Stimulated activated CD8-positive, alpha-beta memory T cell treated with anti-CD3 and anti-CD28 coated beads, Interleukin-2, amount 100 ng/mL, for 1 hour (primary cell): ENCODE measurements at places on chromosomes 7 and 10.

DNA sequence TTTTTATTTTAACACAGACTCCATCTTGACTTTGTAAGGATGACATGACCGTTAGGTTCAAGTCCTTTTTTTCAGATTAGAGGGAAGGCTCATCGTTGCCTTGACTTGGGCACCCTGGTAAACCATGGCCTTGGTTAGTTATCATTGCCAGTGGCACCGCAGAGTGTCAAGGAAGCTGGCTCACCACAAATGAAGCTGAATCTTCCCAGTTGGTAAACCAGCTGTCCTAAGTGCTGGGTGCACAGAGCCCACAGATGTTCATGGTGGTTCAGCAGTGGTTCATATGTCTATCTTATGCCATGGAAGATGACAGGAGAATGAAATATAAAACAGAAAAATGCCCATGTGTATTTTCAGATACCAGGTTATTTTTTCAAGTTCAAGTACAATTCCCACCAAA, 273.6 kb downstream of the PLXDC2 start:
- no peak for DNase-seq

DNA sequence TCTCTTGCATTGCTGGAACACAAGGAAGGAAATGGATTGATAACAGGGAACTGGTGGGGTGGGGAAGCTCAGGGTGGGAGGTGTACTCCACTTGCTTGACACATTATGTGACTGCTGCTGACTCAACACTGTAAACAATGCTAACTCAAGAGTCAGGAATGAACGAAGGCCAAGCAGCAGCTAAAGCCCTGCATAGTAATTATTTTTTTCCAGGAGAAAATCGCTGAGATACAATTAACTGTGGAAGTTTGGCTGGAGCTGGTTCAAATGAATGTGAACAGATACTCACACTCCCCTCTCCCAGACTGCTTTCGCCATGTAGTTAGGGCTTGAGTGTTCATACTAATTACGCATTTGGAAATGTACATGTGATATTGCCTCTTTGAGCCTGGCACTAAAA, 170.9 kb upstream of the AOAH start:
- DNase-seq = no peak

GRCh38 chr7:76333511-76334101, 25.2 kb downstream of the YWHAG start:
- DNase-seq = no peak

DNA sequence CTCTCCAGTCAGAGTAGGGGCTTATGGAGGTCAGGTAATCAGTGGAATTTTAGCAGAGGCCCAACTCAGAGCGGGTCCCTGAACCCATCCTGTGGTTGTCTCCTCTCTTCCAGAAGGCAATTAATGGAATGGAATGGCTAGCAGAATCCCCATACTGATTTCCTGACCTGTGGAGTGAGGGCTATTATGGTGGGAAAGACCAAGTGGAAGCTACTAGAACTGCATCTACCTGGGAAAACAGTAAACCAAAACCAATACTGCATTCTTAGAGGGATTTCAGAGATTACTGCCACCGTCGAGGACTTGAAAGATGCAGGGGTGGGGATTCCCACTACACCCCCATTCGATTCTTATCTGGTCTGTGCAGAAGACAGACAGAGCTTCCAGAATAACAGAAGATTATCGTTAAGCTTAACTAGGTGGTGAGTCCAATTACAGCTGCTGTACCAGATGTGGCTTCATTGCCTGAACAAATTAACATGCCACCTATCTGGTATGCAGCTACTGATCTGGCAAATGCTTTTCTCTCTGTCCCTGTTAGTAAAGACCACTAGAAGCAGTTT, 73.2 kb downstream of the LMBR1 start:
- no peak for DNase-seq

DNA sequence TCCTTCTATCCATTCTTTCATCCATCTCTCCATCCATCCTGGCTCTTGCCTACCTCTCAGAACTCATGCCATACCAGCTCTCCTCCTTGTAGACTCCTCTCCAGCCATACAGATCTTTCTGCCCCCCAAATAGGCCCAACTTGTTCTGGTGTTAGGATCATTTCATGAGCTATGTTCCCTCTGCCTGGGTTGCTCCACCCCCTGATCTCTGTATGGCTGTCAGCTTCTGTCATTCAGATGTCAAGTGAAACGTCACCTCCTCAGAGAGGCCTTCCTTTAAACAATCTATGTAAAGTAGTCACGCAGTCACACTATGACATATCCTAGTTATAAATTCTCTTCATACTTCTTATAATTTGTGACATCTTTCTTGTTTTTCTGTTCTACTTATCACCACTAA, 42.3 kb upstream of the PNLIPRP3 start:
- no peak for DNase-seq

- DNase-seq = no peak
These were observed 204.7 kb upstream of the VSTM2A start for GRCh38 chr7:54337466-54337865.

GRCh38 chr7:143300959-143301935, 13.1 kb downstream of the CASP2 start:
- no peak for DNase-seq

DNA sequence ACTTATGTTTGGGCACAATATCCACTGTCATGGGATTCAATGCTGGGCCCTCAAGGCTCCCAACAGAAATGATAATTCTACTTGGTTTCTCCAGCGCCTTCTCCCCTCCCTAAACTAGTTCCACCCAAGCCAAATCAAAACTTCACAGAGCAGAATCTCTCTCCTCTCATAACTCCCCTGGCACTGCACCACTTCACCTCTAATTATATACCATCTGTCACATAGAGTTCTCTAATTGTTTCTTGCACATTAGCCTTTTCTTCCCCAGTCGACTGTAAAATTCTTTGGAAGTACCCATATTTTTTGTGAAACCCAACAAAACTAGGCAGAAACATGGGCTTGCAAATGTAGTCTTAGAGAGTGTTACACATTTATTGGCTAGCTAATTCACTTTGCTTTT, 8.1 kb downstream of the SGMS1 start:
- DNase-seq = no peak

GRCh38 chr7:92751902-92752901, 84.2 kb downstream of the CDK6 start:
- DNase-seq = no peak

- no peak for DNase-seq
These were observed 16.1 kb upstream of the TSPAN12 start for GRCh38 chr7:120874016-120874415.

DNA sequence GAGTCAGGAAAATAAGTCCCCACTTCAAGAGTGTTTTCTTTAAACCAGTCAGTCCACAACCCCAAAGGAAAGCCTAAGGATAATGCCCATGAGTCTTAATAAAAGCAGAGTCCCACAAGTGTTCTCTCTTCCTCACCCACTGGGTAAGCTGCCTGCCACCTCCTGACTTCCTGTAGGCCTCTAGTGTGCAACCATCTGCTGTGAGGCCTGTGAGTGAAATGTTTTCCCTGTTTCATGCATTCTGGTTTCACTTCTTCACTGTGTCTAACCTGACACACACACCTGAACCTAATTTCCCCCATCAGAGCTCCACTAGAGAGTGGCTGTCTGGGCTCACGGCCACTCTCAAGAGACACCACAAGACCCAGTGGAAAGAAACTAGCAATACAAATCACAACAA, 38.9 kb upstream of the GDF10 start:
- DNase-seq = no peak

DNA sequence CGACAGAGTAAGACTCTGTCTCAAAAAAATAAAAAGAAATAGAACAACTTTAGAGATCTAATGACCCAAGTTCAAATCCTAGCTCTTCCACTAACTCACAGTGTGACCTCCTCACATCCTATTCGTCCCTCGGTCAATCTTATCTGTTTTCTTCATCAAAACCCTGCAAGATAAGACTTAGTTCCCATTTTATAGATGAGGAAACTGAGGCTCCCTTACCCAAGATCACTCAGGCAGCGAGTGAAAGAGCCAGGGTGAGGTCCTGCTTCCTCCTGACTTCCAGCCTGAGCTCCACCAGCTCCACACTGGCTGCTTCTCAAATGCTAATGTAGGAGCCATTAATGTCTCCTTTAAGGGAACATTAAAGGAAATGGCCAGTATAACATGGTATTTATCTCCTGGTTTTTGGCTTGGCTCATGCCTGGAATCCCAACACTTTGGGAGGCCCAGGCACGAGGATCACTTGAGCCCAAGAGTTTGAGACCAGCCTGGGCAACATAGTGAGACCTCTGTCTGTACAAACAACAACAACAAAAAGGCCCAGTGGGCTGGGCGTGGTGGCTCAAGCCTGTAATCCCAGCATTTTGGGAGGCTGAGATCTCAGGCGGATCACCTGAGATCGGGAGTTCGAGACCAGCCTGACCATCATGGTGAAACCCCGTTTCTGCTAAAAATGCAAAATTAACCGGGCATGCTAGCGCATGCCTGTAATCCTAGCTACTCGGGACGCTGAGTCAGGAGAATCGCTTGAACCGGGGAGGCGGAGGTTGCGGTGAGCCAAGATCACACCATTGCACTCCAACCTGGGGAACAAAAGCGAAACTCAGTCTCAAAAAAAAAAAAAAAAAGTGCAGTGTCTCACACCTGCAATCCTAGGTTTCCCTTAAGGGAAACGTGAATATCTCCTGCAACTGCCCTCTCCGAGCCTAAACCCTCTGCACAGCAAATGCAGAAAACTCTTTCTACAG, 3.4 kb upstream of the RHBDD2 start:
- no peak for DNase-seq

DNA sequence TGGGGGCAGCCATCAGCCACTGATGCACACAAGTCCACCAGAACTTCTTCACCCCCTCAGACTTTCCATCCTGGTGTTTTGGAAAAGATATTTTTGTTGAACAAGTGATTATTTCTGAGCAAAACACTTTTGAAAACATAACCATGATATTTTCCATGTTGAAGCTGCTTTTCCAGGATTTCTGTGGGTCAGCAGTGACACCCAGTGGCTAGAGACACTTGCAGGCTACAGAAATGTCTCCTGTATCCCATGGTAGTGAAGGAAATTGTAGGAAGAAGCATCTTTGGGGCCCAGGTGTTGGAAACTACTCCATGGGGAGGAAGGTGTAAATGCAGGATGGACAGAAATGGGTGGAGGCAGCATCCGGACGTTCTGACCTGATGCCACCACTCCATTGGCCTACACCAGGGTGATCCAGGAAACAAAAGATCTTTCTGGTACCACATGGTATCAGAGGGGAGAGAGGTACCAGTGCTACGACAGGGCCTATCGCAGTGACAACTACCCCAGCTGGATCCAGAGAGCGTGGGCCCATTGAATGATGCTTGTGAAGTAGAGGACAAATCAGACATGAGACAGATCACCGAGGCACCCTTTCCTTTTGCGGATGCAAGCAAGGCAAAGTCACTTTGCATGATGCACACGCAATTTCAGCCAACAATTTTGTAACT, 111.7 kb upstream of the COBL start:
- DNase-seq = no peak

GRCh38 chr7:116165717-116166116, 44.6 kb upstream of the TES start:
- no peak for DNase-seq

GRCh38 chr7:66790196-66790595, 49.7 kb downstream of the RABGEF1 start:
- DNase-seq = no peak

GRCh38 chr7:145643981-145644380, 472.6 kb upstream of the CNTNAP2 start:
- DNase-seq = no peak

- DNase-seq = no peak
These were observed 996.8 kb downstream of the KCNMA1 start for GRCh38 chr10:76640806-76641205.

DNA sequence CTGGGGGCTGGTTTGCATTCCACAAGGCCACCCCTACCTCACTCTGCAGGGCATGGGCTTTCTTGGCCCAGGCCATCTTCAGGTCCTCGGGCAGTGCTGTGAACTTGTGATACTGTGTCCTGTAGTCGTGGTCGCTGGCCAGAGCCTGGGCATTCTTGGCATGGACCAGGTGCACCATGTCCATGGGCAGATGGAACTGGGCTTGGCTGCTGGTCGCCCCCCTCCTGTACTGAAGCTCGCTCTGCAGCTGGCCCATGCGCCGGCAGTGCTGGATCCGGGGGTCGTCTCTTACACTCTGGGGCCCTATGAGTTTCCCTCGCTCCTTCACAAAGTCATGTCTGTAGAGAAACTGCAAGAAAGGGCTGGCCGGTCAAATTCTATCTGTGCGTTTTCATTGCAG, 51.7 kb downstream of the HABP2 start:
- no peak for DNase-seq

- DNase-seq = no peak
These were observed 123.5 kb downstream of the KMT2C start for GRCh38 chr7:152312316-152312715.

GRCh38 chr7:158323741-158324396, 263.8 kb downstream of the PTPRN2 start:
- no peak for DNase-seq

DNA sequence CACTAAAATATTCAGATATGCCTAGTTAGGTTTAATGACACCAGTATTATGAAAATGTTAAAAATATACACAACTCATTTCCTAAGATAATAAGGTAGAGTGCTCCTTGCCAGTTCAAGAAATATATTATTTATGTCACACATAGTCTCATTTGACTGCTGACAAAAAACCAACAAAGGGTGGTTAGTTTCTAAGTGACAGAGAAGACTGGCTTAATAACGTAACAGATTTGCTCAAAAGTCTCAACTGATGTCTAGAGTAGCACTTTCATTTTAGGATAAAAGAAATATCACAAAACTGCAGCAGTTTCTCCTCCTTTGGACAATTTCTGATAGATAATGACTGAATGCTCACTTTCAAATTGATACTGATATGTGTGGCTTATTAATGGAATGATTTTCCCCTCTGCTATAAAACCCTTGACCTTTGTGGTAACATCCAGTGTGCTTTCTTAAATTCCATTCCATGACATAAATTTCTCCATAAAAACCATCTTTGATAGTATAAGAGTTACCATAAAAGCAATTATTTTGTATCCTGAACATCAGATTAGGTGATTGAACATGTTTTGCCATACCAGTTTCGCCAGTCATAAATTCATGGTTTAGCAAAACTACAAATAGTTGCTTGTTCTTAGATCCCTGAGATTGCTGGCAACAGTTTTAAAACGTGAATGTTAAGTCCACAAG, 94.2 kb downstream of the NRBF2 start:
- DNase-seq = no peak

DNA sequence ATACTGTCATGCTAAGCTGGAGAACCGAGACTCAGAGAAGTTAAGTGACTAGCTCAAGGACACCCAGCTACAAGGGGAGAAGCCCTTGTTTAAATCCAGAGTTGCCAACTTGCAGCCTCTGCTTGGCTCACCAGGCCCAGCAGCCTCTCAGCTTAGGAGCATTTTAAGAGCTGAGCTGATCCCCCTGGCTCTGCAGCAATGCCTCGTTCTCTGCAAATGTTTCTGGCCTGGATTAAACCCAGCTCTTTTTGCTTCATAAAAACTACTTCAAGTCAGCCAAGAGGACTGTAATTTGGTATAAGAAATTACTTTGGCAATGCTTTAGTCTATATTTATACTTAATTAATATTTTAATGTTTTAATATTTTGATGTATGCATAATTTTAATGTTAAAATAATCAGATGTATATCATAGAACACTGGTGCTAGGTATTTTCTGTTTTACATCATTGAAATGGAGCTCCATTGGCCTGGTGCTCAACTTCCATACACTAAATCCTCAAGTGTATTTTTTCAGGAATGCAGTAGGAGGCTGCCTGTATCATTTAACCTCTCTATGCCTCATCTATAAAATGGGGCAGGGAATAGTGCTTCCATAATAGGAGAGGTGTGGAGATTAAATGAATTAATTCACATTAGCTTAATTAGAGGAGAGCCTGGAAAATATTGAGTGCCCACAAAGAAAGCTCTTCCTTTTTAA, 184.2 kb downstream of the EMX2 start:
- no peak for DNase-seq
